ENCODE measurements at places on chromosomes 7 and 10. TPM values are rescaled to one million over a fixed set of nuclear protein-coding genes. Genes with fewer than 3 reads are reported as not detected.

Gene SFTPA2
- 2.0 TPM for polyA plus RNA-seq

Gene CYP2E1
- 9.9 TPM for polyA plus RNA-seq

Gene RARRES2
- polyA plus RNA-seq = 246 TPM

Gene DCLRE1C
- 1.8 TPM for polyA plus RNA-seq

Gene ATP5MK
- polyA plus RNA-seq = 376 TPM

Gene OLAH
- polyA plus RNA-seq = not detected

Gene TMEM139
- 13.7 TPM for polyA plus RNA-seq

Gene ADARB2
- polyA plus RNA-seq = 10.1 TPM

Gene GIMAP4
- polyA plus RNA-seq = 7.1 TPM

Gene ZFAND2A
- polyA plus RNA-seq = 31.9 TPM

Gene CRPPA
- 0.56 TPM for polyA plus RNA-seq

Gene GATA3
- polyA plus RNA-seq = 0.11 TPM

Gene VSTM4
- polyA plus RNA-seq = 0.54 TPM

Gene CCDC172
- not detected for polyA plus RNA-seq

Gene ANKRD22
- polyA plus RNA-seq = 3.6 TPM

Gene ATOH7
- 0.11 TPM for polyA plus RNA-seq

Gene LIMK1
- polyA plus RNA-seq = 4.9 TPM

Gene ORAI2
- 8.6 TPM for polyA plus RNA-seq

Gene TRIM56
- polyA plus RNA-seq = 10.5 TPM

Gene VAX1
- polyA plus RNA-seq = not detected

Gene ACSL5
- polyA plus RNA-seq = 5.7 TPM

Gene FFAR4
- polyA plus RNA-seq = 2.4 TPM

Gene PNLIPRP2
- 1,594 TPM for polyA plus RNA-seq

Gene OPN4
- polyA plus RNA-seq = not detected

Gene FKBP6
- 0.38 TPM for polyA plus RNA-seq

Gene GCK
- 18.2 TPM for polyA plus RNA-seq
